Natural killer cell treated with Interleukin-12 subunit alpha and Interleukin-12 subunit beta and Interleukin-15 and Interleukin-18, amount 100 ng/mL, for 72 hours (primary cell): ENCODE measurements at places on chromosomes 6 and 20.

- no peak for DNase-seq
These were observed 89.4 kb downstream of the GRM4 start for GRCh38 chr6:34056305-34057108.

GRCh38 chr6:77425671-77426070 lies 37.6 kb downstream of the HTR1B start:
- no peak for DNase-seq

DNA sequence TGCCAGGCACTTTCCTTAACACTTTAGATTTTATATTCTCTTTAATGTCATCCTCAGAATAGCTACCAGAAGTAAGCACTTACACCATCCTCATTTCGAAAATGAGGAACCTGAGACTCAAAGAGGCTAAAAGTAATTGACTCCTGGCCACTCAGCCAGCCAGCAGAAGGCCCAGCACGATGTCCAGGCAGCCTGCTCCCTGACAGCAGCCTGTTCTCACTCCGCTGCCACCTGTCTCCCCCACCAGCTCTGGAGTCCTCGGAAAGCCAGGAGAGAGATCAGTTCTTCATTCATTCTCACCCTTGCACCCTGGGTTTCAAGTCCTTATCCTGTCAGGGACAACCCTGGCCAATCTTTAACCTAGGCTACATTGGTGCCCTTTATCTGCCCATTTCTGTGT lies 174.0 kb downstream of the SASH1 start:
- no peak for DNase-seq

GRCh38 chr6:162854734-162855191 lies 127.0 kb downstream of the PACRG start:
- DNase-seq = no peak

GRCh38 chr6:142902636-142903053 lies 42.3 kb downstream of the HIVEP2 start:
- DNase-seq = peak; percentile 90

DNA sequence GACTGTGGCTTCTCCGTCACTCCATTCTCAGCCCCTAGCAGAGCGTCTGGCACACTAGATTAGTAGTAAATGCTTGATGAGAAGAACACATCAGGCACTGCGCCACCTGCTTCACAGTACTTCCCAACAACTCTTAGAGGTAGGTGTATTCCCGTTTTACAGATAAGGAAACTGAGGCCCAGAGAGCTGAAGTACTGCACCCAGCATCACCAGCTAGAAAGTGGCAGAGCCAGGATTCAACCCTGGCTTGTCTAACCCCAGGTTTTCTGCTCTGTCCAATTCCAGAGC lies 3.5 kb downstream of the PRND start:
- no peak for DNase-seq

GRCh38 chr6:13425943-13426931 lies 61.2 kb downstream of the GFOD1 start:
- no peak for DNase-seq
